Stimulated activated CD8-positive, alpha-beta memory T cell treated with anti-CD3 and anti-CD28 coated beads, Interleukin-2, amount 100 ng/mL, for 1 hour (primary cell): ENCODE measurements at places on chromosomes 5 and 9.

DNA sequence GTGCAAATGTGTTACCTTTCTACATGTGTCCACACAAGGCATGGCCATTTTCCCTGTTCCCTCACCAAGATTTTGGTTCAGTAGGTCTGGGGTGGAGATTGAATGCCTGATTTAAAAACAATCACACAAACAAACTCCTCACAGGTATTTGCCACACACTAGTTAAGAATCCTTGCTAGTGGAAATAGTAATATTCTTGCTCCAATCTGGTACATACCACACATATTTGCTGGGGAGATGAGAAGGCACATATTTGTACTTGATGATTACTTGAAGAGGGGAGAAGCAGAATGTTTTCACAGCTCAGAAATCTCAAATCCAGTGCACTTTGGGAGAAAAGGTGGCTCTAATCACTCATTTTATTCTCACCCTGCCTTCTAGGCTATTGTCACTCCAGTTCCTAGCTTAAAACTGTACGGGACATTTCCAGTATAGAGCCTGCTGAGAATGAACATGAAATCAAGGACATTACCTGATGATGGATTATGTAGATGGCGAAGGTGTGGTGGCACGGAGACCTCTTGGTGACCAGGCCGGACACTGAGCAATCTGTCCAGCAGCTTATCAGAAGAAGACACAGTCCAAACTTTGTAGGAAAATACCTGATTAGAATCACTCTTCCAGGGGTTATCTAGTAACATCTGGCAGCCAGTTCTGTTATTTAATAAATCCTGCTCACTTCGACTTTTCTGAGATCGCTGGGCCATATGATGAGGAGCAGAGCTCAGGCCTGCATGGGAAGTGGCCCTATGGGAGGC is 116.1 kb upstream of the IL6ST start:
- no peak for DNase-seq

DNA sequence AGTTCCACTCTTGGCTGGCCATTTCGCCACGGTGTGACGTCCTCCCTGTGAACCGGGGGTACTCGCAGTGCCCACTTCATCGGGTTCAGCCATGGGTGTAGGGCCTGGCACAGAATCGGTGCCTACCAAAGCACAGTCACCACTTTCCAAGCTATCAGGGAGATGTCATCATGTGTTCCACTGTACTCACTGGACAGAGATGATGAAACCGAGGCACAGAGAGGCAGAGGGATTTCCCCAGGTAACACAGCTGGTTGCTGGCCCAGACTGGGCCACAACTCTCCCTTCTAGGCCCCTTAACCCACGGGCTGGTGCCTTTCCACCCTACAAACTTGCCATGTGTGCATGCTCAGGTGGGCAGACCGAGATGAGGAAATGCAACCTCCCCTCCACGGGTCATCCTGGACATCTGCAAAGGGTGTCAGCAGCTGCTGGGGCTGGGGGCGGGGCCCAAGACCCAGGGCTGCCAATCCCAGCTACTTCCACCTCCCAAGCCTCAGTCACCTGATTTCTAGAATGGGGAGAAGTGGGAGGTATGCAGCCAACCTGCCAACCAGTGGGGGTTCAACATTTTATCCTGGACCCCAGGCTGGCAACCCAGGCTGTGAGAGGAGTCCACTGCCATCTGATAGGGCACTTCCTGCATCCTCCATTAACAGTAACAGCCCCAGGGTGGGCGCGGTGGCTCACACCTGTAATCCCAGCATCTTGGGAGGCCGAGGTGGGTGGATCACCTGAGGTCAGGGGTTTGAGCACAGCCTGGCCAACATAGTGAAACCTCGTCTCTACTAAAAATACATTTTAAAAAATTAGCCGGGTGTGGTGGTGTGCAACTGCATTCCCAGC is 893 bp upstream of the SH2D3C start:
- peak; percentile 33 for DNase-seq

- no peak for DNase-seq
These were observed 203.8 kb upstream of the PIK3R1 start for GRCh38 chr5:68011801-68012200.

DNA sequence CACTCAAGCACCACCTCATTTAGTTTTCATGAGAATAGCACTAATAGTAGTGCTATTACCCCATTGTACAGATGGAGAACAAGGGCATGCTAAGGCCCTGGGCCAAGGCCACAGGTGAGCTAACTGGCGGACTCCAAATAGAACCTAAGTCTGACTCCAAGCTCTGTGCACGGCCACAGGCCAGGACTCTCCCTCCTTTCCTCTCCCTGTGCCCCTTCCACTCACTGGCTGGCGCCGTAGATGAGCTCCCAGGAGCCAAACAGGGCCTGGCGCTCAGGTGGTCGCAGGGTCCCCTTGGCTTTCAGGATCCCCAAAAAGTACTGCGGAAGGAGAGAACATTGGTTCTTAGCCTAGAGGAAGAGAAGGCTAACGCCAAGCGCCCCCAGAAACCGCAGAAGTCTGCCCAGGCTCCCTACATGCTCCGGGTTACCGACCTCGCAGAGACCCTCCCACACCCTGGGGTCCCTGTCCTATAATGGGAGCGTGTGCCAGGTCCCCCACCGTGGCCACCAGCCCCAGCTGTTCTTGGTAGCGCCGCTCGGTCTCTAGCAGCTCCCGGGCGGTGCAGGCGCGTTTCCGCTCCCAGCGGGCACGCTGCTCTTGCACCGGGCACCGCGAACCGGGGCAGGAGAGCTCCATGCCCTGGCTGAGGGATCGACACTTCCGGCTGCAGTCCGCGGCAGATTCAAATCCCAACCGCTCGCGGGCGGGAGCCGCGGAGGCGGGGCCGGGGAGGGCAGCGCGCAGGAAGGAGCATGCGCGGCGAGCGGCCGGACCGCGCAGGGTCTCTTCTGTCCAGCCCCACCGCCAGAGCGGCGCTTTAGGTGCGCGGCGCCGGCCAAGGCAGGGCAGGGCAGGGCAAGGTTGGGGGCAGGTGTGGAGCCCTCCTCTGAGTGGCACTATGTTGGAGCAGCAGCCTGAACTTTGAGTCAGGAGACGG is at the start of gene ARHGEF39:
TSS of gene ARHGEF39 (minus strand) at position 665 of the 940 bp plus-strand sequence. CDS start at position 639, 26 bp downstream.
- peak; percentile 36 for DNase-seq

GRCh38 chr5:80151890-80152289 is 104.0 kb downstream of the SERINC5 start:
- no peak for DNase-seq

DNA sequence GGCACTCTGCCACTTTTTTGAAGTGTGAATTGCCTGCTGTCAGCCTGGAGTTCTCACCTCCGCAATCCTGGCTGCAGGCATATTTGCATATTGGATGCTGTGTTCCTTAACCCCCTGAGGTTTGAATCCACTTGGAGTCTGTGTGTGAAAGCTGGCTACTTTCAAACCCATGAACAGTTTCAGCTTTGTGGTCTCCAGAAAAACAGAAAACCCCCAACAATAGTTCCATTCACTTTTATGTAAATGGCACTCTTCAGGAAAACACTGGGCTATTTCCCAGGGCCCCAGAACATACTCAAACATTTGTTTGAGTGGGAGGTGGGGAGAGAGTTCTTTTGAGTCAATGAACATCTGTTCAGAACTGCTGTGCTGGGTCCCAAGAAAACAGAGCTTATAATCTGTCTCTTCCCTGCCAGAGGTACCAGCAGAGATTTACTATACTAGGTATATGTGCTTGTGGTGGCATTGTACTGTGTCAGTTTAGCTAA is 5.0 kb downstream of the NUDT2 start:
- no peak for DNase-seq

- no peak for DNase-seq
These were observed 62.3 kb downstream of the NR6A1 start for GRCh38 chr9:124708633-124709291.

DNA sequence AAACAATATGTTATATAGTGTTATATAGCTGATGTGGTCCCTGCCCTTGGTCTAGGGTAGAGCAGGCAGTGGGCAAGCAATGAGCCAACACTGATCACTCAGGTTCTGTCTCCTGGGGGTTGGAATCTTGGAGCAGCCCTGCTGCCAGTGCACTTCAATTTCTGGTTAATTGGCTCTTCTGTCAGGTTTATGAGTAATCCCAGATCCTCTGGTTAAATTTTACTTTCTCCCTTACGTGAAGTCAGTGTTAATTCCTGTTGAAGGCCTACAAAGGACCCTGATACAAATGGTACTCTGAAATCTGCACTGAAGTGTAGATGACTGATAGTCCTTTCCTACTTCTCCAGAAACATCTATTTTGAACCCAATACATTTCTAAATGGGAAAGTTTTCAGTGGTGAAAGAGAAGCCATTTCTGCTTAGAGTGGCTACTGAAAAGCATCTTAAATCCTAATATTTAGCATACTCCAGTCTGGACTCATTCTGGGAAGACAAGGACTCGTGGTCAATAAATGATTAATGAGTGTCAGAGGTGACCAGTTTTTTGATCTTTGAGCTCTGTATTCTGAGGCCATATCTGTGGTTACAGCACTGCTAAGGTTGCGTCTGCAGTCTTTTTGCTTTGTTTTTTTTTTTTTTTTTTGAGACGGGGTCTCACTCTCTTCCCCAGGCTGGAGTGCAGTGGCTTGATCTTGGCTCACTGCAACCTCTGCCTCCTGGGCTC is 442.4 kb downstream of the KIF4B start:
- no peak for DNase-seq

- DNase-seq, result no peak
These were observed 1.6 kb upstream of the RGS3 start for GRCh38 chr9:113461943-113462342.

- DNase-seq, result no peak
These were observed 168.5 kb downstream of the RGS3 start for GRCh38 chr9:113631871-113632665.

DNA sequence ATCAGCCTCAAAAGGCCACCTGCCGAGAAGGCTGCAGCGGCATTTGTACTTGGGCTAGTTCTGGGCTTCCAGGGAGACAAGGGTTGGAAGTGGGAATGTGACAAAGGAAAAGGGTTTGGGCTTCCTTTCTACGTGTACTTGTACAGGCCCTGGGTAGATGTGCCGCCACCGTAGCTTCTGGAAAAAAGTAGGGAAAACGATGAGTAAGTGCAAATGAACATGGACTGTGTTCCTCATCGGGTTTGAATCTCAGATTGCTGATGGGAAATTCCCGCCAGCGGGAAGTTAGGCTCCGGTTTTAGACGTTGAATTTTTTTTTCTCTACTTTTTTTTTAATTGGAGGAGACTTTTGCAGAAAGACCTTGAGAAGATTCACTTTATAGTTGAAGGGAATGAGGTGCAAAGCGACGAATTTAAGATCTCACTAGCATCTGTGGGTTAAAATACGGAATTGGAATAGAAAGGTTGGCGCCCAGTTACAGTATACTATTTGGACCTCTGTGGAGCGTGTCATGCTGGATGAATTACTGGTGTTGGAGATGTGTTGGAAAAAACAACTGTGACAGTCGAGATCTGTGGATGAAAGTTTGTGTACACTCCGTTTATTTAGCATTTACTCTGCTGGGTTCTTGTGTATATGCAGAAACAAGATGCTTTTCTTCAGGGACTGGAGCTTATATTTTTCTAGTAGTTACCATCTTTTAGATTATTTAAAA is 1.2 kb downstream of the G3BP1 start:
- no peak for DNase-seq

DNA sequence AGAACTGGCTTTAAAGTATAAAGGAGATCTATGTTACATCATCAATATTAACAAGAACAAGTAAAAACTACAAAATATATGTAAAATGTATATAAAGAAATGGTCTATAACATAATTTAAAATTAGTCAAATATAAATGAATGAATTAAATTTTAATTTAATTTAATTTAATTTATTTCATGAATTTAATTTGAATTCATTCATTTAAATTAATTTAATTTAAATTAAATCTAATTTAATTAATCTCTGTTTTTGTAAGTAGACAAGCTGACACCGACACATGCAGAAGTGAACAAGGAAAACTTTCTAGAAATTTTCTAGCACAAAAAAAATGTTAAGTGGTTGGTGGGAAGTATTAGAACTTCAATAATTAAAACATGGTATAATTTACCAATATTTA is 10.8 kb upstream of the PRDM9 start:
- no peak for DNase-seq

DNA sequence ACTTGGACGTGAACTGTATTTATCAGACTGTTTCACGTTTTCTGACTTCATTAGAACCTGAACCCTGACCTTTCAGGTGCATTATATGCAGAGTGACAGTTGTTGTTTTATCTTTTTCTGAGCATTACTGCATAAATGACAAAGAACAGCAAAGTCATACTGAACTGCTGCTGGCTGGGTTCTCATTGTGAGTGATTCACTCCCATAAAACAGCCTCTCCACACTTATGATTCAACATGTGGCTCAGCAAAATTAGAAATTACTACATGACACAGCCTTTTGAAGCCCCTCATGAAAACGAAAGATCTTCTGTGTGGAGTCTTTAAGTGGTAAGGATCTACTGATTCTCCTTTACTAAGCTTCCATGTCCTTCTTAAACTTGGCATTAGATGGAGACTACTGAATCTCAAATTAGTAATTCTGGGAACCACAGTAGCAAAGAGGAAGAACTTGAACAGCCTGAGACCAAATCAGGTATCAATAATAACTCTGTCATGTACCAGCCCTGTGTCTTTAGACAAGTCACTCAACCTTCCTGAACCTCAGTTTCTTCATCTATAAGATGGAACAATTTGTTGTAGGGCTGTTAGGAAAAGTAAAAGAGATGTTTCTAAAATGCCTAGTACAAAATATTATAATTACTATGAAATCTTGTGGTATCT is 172.3 kb upstream of the GNA14 start:
- DNase-seq, result no peak

- no peak for DNase-seq
These were observed 70.6 kb downstream of the SH3TC2 start for GRCh38 chr5:148992265-148992664.

DNA sequence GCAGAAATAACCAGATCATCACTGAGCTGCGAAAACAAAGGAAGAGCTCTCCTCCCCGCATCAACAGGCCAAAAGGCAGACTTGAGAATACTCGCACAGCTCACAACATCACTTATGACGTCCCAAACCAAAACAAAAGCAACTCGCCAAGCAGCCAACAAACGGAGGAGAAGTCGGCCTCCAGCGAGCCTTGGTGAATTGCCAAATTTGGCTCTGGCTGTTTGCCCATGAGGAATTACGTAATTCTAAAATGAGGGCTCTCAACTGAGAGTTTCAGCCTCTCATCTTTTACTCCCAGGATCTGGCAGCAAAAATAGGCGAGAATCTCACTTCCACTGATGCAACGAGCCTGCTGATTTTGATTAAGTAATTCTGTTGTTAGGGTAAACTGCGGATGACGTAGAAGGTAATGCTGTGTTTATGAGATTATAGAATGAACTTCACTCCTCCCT is 51.7 kb upstream of the SEMA6A start:
- DNase-seq, result no peak

DNA sequence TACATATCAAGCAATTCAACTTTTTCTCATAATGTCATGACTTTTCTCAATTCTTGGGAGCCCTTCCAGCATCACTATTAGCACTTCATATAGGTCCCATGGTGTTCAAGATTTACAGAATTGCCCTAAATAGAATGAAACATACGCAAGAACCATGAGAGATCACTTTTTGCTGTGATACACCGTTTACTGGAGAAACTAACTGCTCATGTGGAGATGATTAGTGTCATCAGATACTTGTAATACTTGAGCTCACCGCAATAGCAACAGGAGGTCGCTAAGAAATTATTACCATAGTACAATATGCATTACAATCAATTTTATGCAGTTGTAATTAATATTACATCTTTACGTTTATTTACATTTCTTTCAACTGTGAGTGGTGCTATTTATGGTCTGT is 4.8 kb upstream of the PCSK5 start:
- no peak for DNase-seq

- DNase-seq, result no peak
These were observed 94.9 kb downstream of the PCDH1 start for GRCh38 chr5:141783005-141783946.
